IPS DF 6.9 (cell line): ENCODE measurements at places on chromosomes 3 and 15.

- DNase-seq = no peak
Measured at GRCh38 chr3:94937980-94938379, 875.1 kb downstream of the NSUN3 start.

- DNase-seq = no peak
Measured at GRCh38 chr3:135190658-135191057, 395.6 kb downstream of the EPHB1 start.

- DNase-seq = peak; percentile 41
Measured at GRCh38 chr3:116059421-116060096, 385.7 kb downstream of the LSAMP start.

DNA sequence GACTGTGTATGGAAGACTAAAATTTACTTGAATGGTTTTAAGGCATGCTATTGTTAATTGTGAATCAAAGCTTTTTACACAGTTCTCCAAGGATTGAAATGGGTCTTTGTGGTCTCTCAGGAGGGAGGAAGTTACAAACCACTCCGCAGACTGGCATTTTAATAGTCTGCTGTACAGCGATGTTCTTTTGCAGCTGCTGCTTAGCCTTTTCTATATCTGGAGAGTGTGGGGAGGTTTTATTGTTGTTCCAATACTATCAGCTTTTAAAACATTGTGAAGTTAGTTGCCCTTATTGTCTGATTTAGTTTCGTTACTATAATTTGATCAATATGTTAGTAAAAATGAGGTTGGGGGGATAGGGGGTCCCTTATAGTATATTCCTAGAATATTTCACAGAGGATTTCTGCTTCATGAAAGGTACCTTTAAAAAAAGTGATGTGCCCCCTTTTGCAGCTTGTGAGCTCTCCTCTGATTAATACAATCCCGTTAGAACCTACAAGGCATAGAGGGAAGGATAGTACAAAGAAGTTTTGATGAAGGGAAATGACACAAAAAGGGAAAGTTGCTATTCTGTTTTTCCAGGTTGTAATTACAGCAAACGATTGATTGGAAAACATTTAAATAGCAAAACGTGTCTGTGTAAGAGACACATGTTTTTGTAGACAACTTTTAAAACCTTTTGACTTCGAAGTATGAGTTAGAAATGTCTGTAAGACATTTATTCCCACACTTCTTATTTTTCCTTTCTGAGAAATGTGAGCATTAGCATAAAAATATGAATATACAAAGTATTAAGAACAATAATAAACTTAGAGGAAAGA, 158.3 kb upstream of the CGNL1 start:
- no peak for DNase-seq

DNA sequence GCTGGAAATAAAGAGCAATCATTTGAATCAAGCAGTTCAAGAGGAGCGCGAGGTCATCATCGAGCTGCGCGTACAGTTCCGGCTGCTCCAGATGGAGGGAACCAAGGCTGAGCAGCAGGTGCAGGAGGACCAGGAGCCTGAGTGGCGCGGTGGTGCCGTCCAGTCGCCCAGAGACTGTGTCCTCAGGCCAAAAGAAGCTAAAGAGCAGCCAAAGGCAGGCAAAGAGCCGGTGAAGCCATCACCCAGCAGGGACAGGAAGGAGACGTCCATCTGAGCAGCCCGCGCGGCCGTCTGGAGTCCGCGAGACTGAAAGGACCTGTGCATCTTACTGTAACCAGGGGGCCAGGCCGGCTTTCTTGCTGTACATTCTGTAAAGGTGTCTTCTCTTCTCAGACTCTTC, 277.2 kb upstream of the TTC14 start:
- no peak for DNase-seq

GRCh38 chr3:184155644-184156521, 706 bp downstream of the DVL3 start:
- no peak for DNase-seq

- DNase-seq = no peak
Measured at GRCh38 chr3:28751864-28752263, 403.2 kb upstream of the AZI2 start.

- DNase-seq = no peak
Measured at GRCh38 chr15:85010386-85011159, 28.9 kb downstream of the PDE8A start.

DNA sequence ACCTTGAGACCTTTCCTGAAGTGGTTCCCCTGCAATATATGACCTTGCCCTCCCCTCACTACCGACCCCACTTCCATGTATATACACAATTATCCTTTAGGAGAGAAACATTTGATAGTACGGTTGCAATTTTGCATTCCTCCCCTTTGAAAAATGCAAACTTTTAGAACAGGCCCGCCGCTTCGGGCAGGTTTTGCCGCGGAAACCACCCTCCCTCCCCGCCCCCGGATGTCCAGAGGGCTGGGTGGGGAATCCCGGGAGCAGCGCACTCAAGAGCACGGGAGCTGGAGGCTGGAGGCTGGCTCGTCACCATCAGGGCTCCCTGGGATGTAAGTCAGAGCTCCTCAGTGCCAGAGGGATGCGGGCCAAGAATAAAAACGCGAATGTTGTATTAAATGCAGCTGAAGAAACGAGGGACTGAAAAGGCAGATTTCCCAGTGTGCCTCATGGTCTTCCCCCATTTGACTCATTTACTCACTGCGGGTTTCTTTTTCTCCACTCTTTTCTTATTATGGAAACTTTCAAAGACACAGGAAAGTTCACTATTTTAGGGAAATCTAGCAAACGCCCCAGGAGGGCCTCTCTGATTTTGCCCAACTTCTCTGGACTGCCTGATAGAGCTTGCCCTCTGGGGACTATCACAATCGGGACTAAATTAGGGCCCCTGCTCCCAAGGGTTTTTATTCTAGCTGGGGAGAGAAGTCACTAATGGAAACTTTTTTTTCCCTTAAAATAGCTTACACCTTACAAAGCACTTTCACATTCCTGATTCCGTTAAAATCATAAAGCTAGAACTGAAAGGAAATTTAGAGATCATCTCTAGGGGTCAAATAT, 2.9 kb upstream of the USP3 start:
- DNase-seq = no peak
